ENCODE measurements at places on chromosomes 16 and 17. TPM values are rescaled to one million over a fixed set of nuclear protein-coding genes. Genes with fewer than 3 reads are reported as not detected.

The POLR3K gene
- total RNA-seq: 2.2 TPM

The ALOX12B gene
- not detected for total RNA-seq

The TAC4 gene
- not detected for total RNA-seq

The ICAM2 gene
- total RNA-seq: 57.5 TPM

The ALOX12 gene
- total RNA-seq: not detected

The GNPTG gene
- total RNA-seq: 23.3 TPM

The LYRM9 gene
- total RNA-seq: 5.9 TPM

The JPH3 gene
- not detected for total RNA-seq

The TBC1D3C gene
- total RNA-seq: not detected

The PRAC2 gene
- not detected for total RNA-seq

The RSPRY1 gene
- total RNA-seq: 20.4 TPM

The SGCA gene
- total RNA-seq: 385 TPM

The KRTAP2-4 gene
- not detected for total RNA-seq

The SEC14L5 gene
- total RNA-seq: 1.0 TPM

The GLIS2 gene
- total RNA-seq: 0.95 TPM

The HS3ST3B1 gene
- 4.0 TPM for total RNA-seq

The ZNF821 gene
- 6.7 TPM for total RNA-seq

The ITGAL gene
- 1.9 TPM for total RNA-seq

The SDR42E1 gene
- total RNA-seq: not detected

The PRM1 gene
- not detected for total RNA-seq

The C17orf67 gene
- not detected for total RNA-seq

The MT1G gene
- 4.6 TPM for total RNA-seq

The CCL4L2 gene
- total RNA-seq: not detected

The GAST gene
- total RNA-seq: not detected

The MEIOC gene
- total RNA-seq: not detected

The TBC1D3K gene
- 0.87 TPM for total RNA-seq

The FKBP10 gene
- 12.0 TPM for total RNA-seq

The SLC5A10 gene
- total RNA-seq: not detected

The PPL gene
- total RNA-seq: 18.1 TPM

The PYDC1 gene
- not detected for total RNA-seq

The SDR42E2 gene
- total RNA-seq: not detected

The CLEC3A gene
- not detected for total RNA-seq

The OR1E1 gene
- total RNA-seq: not detected

The UQCRC2 gene
- total RNA-seq: 309 TPM

The TM4SF5 gene
- total RNA-seq: not detected

The KIF18B gene
- total RNA-seq: not detected
